ENCODE measurements at places on chromosomes 1 and 21.

DNA sequence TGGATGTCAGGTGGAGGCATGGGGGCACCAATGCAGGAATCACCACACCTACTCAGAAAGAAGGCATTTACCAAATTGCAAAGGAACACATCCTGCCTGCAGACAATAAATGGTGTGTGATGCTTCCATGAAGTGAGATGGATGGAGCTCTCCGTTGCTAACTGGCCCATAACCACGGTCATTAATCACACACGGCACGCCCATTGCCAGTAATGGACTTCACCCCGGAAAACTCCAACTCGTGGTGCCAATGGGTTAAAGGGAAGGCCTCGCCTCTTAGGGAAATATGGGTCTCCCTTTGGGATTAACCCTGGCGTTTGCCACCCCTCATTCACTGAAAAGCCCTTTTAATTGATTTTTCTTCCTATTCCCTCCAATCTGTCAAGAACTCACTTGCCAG, 443.1 kb upstream of the DAB1 start:
- DNase-seq = no peak

- peak; percentile 79 for DNase-seq
Observed at GRCh38 chr21:34889676-34890469, 159.2 kb downstream of the RUNX1 start.

- DNase-seq = no peak
Observed at GRCh38 chr1:192826791-192827546, 18.1 kb downstream of the RGS2 start.

- DNase-seq = peak; percentile 95
Observed at GRCh38 chr1:227318016-227318852, at the start of gene CDC42BPA. Gene CDC42BPA (minus strand): TSS chr1:227318492. CDS start chr1:227317182, 1,310 bp downstream.

- no peak for DNase-seq
Observed at GRCh38 chr21:42350927-42351426, at the start of gene TFF2. Gene TFF2 (minus strand): TSS chr21:42350994. CDS start chr21:42350957, 37 bp downstream.

DNA sequence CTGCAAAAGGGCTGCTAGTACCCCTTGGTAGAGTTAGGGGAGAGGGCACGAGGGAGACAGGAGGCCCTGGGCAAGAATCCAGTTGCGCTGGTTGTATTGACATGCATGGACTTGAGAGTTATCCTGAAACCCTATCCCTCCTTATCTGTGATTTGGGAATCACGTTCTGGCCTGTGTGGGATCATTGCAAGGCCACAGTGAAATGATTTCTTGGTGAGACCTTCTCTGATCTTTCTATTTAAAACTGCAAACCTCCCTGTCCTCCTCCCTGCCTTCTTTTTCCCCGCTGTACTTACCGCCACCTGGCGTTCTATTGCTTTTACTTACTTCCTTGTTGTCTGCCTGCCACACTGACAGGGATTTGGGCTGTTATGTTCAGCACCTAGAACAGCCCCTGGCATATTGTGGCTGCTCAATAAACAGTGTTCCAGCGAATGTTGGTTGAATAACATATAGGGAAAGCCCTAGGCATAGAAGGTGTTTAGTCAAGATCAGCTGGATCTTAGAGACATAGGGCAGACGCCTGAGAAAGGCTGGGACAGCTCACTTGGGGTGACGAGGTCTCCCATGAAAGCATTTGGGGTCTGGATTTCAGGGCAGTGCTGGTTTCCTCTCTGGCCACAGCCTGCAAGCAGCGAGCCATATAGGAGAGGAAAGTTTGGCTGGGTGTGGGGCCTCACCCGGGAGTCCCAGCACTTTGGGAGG, 25.6 kb downstream of the ALPL start:
- peak; percentile 19 for DNase-seq

- no peak for DNase-seq
Observed at GRCh38 chr1:20840731-20841130, 53.6 kb upstream of the HP1BP3 start.

GRCh38 chr1:3241673-3242407, 172.8 kb downstream of the PRDM16 start:
- no peak for DNase-seq

DNA sequence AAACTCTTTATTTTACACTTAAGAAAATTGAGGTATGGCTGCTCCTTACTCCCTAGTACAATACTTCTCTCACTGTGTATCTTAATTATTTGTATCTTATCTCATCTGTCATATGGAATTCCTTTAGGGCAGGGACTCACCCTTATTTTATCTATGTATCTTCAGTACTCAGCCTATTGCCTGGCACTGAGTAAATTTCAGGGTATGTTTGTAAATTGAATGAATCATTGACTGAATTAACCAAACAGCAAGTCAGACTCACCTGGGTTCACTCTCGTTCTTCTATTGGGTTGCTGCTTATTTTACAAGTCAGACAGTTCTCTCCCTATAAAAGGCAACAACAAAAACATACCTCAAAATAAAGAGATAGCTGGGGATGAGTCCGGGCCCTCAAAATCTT, 63.8 kb downstream of the LAMC1 start:
- DNase-seq = no peak

DNA sequence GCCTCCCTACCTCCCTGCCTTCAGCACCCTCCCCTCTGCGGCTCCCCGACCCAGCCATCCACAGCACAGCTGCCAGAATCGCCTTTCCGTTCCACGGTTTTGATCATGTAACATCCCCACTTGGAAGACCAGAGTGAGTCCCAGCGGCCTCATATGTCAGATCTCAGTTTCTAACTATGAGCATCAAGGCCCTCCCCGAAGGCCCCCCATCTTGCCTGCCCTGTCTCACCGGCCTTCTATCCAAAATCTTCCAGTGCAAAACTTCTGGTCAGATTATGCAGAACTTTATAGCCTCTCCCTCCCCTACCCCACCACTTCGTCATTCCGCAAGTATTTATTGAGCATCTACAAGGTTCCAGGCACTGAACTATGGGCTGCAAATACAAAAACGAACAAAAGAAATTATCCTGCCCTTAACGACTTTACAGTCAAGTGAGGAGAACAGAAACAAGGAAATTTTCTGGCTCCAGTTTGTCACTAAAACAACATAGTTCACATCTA, 20.3 kb upstream of the LMX1A start:
- DNase-seq = no peak

DNA sequence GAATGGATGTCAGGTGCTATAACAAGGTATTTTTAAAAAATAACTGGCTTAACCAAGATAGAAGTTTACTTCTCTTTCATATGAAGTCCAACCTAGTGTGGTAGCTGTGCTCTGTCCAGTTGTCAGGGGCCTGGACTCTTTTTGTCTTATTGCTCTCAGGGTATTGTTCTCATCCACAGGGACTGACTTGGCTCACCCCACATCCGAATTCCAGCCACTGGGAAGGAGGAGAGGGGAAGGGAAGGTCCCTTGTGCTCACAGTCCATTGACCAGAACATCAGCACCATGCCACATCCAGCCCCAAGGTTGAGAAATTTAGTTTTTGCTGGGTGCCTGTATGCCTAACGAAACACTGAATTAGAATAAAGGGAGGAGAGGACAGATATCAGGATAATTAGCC, 8.7 kb downstream of the EEIG2 start:
- no peak for DNase-seq

GRCh38 chr1:52328615-52329014, 37.4 kb downstream of the CC2D1B start:
- DNase-seq = no peak

DNA sequence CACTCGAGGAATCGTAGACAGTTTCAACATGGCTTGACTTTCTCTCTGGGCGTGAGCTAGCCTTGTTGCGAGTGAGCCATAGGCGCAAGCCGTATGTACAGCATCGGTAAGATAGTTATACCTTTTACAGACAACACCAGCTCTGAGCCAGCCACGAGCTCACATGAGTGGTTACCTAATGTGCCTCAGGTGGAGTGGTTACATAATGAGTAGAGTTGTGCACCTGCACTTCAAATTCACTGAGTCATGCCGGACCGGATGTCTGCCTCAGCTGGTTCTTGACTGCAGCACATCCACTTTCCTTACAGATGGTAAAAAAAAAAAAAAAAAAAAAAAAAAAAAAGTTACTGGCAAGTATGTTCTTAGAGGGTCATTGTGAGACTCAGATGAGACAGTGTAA, 360.4 kb upstream of the NR5A2 start:
- DNase-seq = no peak

- no peak for DNase-seq
Observed at GRCh38 chr1:99170516-99170915, 93.8 kb upstream of the PLPPR4 start.

GRCh38 chr1:200861937-200862647, 10.7 kb upstream of the GPR25 start:
- DNase-seq = no peak

DNA sequence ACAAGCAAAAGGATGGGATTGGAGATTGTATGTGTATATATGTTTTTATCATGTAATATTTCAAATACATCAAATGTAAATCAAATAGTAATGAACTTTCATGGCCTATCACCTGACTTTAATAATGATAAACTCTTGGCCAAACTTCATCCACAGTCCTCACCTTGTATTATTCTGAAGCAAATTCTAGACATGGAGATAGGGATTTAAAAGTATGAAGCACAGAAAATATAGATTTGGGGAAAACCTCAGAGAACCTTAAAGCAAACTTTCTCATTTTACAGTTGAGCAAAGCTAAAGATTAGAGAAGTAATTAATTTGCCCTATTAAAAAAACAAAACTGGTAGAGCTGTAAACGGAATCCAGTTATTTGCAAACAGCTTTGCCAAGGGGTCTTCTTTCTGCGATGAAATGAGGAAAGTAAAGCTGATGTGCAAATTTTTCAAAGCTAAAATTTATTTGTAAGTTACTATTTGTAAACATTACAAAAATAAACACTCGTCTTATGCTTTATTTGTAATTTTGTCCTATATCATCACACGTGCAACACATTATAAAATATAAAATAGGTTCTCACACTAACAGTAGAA, 19.9 kb upstream of the KIF14 start:
- no peak for DNase-seq

- DNase-seq = peak; percentile 14
Observed at GRCh38 chr1:209398313-209398991, 185.1 kb upstream of the CAMK1G start.

GRCh38 chr1:27100335-27101053, 54.4 kb downstream of the SLC9A1 start:
- DNase-seq = no peak

GRCh38 chr1:231021540-231022031, 18.5 kb downstream of the FAM89A start:
- no peak for DNase-seq

DNA sequence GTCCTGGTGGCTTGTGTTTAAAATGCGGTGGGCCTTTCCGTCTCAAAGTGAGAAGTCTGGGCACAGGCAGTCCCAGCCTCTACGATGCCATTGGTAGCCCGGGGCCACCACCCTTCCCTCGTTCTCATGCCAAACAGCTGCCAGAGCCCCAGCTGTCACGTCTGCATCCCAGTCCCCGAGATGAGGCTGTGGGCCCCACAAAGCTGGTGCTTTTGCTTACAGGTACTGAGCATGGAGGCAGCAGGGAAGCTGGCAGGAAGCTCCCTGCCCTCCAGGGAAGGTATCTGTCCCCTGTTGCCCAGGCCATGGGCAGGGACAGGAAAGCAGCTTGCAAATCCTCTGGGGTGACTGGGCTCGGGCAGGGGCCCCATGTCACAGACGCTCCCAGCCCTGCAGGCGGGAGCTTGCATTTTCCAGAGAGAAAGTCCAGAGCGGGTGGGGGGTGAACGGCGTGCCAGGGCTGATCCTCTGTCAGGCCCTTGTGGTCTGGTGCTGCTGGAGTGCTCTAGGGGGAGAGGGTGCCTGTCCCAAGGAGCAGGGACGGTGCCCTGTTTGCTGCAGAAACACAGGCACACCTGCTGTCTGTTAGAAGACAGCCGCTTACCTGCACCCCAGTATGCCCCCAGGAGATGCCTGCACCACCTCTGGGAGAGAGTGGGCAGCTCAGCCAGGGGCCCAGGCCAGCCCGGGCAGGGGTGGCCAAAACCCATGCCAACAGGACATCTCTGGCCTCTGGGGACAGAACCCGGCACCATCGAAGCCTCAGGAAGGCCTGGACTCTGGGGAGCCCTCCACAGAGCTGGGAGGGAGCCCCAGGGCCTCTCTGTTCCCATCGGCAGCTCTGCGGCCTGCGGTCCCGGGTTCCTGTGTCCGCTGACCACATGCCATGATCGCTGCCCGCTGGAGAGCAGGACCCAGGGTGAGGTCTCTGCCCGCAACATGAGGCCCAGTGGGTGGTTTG, 45.9 kb downstream of the SLX9 start:
- DNase-seq = peak; percentile 19

GRCh38 chr1:89668961-89669360, 36.0 kb downstream of the LRRC8C start:
- DNase-seq = no peak

- peak; percentile 78 for DNase-seq
Observed at GRCh38 chr1:226737819-226738420, 1.2 kb downstream of the ITPKB start.

DNA sequence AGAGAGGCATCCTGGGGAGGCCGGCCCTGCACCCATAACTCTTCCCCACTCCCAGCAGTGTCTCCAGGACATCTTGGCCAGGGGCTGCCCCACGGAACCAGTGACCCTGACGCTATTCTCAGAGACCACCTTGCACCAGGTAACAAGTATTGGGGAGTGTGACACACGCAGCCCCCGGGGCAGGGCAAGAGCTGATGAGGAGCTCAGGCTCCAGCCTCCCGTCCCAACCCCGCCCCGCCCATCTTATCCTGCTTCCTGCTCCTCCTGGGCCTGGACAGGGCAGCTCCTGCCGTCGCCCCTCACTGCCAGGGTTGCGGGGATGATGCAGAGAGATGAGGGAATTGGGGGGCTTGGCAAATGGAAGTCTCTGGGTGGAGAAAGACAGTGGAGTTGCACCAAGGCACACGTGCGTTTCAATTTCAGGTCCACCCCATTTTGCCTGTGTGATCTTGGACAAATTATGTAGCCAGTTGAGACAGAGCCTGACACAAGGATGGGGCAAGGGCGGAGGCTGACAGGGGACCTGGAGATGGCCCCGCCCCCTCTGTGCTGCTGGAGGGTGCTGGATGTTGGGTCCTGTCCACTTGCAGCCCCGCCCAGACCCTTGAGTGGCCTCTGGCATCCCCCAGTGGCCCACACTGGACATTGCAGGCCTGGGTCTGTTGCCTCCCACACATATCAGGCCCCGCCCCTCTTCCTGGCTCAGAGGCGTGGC, 10.7 kb downstream of the CLCNKA start:
- peak; percentile 78 for DNase-seq

DNA sequence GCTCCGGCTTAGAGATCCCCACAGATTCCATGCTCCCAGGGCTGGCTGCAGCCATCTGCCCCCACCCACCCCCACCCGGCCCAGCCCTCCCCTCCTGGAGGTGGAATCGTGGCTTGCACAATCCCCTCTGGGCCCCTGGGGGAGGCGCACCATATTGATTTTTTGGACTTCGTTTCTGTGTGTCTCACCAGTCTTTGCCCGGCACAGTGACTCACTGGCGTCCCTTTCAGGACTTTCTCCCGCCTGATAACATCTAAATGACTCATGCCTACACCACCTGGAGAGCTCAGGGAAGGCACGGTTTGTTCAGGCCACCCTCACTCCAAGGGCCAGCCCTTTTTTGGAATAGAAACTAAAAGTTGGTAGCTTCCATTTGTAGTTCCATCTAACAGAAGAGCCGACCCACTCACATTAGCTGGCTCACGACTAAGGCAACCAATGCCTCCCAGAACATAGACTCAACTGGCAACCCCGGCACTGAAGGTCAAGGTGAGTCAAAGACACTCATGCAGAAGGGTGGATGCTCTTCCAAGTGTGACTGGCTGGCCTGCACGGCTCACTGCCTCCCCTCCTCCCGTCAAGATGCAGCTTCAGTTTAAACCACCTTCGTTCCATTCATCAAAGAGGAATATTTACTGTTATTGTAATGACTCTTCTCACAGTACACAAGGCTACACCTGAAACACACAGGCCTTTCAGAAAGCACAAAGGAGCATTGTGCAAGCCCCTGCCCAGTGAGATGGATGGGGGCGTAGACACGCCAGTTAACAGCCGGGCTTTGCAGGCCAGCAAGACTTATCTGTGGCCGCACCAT, 18.1 kb upstream of the ETS2 start:
- peak; percentile 60 for DNase-seq

GRCh38 chr1:8152731-8153702, 126.9 kb upstream of the ERRFI1 start:
- DNase-seq = no peak

All from NCI-H69 (cell line).